AG04450 (cell line): ENCODE measurements at places on chromosomes 5 and 9.

GRCh38 chr9:90502134-90502533 is 140.5 kb downstream of the DIRAS2 start:
- DNase-seq = no peak

DNA sequence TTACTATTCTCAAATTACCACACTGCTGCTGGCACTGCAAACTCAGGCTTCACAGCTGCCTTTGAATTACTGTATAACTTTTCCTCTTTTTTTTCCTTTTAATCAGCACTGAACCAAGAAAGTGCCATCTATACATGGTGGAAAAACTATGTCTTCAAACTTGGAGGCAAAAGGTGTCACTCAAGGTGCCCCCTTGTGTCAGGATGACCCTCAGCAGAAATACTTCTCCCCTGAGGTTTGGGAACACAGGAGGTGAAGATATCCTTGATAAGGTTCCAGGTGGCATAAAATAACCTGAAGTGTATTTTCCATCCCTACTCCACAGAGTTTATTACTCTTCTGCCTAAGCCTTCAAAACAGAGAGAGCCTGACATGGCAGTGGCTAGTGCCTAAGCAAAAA is 14.5 kb downstream of the FRMD3 start:
- DNase-seq = no peak

DNA sequence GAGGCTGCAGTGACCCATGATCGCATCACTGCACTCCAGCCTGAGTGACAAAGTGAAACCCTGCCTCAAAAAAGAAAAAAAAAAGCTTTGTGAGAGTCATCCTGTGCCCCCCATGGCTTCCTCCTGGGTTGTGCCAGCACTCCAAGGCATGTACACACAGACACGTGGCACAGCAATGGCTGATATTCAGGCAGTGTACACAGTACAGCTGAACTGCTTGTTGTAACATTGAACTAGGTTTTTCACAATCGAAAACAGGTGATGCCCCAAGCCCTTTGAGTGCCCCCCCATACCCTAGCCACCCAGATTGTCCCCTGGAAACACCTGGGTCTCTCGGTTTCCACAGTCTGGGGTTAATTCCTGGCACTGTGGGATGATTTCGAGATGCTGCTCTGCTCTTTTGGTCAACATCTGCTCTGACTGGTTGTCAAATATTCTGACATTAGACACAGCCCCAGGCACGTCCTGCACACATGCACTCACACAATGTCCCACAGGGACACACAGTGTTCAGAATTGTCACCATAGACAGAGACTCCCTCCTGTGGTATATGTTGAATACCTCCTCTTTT is 9.2 kb downstream of the SPINK4 start:
- DNase-seq = no peak

GRCh38 chr9:134441227-134442084 is 115.2 kb downstream of the RXRA start:
- no peak for DNase-seq

- DNase-seq = no peak
Observed at GRCh38 chr5:56703952-56704351, 111.4 kb upstream of the MAP3K1 start.

GRCh38 chr9:129321286-129322021 is 143.4 kb upstream of the IER5L start:
- DNase-seq = no peak

DNA sequence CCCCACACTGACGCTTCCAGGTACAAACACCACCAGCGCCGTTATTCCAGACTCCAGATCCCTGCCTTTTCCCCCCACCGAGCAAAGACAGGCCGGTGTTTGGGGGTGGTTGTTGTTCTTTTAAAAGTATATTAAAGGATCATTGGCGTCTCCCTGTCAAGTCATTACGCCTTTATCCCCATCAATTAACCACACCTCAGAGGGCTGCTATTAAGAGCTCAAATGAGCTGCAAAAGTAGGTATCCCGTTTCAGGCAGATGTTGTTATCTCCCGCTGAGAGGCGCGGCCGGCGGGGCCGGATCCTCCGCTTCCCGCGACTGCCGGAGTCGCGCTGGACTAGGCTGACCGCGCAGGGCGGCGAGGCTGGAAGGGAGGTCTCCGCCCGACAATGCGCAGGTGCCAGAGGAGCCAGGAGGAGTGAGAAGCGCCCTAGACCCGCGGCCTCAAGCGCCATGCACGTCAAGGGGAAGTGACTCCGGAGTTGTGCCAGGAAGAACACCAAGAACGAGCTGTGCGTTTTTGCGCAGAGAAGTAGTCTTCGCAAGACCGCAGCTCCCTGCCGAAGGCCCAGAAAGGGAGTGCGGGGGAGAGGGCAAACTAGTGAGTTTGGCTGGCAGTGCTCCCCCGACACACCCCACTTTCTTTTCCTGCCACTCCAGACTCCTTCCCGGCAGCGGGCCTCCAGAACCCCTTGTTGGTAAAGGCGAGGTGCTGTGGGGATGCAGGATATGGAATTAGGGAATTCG is 8.2 kb downstream of the NR2F1-AS1 start:
- no peak for DNase-seq

DNA sequence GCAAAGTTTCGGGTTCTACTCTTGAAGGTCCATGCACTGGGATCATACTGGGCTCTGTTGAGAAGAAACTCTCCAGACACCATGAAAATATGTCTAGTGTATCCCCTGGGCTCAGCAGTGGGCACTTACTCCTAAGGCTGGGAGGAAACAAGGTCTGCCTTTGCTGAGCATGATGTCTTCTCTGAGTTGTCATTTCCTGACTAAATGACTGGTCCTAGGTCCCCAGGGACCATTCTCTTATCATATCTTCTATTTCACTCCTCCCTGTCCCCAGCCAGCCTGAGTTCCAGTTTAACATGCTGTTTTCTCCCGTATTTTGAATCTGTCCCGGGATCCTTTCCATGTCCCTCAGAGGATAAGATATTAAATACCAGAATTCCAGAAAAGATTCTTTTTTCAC is 225.4 kb downstream of the MTRR start:
- DNase-seq = no peak

DNA sequence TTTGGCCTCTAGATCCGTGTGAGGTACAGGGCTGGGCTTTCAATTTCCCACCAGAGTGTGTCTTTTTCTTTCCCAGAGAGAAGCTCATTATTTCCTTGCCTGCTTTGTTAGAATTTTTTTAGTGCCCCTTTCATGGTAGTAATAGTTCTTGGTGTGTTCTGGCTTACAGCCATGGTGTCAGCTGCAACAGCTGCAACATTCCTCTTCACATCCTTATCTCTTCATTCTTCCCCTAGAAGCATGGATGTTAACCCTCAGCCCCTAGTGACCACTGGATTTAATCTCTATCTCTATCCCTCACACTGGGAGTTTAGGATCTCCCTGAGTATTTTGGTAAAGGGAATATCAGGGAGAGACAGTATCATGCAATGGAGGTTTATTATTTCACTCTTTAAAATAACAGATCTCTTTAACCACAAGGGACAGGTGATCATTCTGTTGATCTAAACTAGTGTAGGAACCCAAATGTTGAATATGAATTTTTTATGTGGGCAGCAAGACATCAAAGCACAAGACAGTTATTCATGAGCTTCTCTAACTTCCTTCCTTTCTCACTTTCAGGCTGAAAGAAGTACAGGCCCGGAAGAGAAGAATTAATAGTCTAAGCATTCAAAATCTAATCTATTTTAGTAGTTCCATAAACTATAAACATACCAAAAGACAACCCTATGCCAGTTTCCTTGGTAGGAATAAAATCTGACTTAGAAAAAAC is 160.2 kb downstream of the FAM170A start:
- DNase-seq = no peak

GRCh38 chr5:177457852-177458681 is 11.5 kb downstream of the PRR7 start:
- no peak for DNase-seq

GRCh38 chr9:21801683-21802417 is 586 bp upstream of the MTAP start:
- DNase-seq = peak; percentile 50

GRCh38 chr5:37696190-37697021 is 143.4 kb downstream of the GDNF start:
- no peak for DNase-seq

- DNase-seq = peak; percentile 48
Observed at GRCh38 chr5:160369990-160370712, at the start of gene C1QTNF2. Gene C1QTNF2, minus strand, starts transcription at chr5:160370626. Its CDS starts 15,615 bp downstream, at chr5:160355011.

DNA sequence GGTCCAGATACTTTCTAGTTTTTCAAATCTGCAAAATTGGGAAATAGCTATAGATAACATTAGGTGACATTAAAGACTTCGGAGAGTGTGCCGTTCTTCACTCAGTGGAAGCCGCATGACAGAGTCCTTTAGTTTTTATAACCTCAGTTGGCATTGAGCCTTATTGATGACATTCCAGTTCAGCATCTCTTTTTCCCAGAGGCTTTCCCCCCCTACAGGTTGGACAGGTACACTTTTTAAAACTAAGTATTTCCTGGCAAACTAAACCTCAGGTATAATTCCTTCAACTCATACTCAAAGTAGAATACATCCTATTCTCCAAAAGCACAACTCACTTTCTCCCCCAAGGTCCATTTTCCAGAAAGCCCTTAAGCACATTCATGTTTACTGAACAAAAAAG is 58.7 kb downstream of the SLC46A2 start:
- DNase-seq = no peak

GRCh38 chr5:58988938-58989337 is 406.1 kb downstream of the RAB3C start:
- no peak for DNase-seq

DNA sequence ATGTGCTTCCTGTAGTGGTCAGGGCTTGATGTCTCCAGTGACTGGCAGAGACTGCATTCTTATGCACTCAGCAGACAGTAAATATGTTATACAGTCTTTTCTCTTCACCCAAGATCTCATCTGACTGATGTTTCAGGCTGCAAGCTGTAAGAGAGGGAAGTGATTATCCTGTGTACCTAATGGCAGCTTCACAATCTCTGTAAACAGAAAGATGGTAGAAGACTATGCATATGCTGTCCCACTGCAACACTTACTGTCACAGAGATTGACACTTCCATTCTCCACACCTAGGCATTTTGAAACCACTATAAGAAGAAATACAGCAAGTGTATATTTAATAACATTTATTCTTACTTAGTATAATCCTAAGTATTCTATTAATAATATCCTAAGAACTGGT is 97.6 kb upstream of the ANXA1 start:
- no peak for DNase-seq

DNA sequence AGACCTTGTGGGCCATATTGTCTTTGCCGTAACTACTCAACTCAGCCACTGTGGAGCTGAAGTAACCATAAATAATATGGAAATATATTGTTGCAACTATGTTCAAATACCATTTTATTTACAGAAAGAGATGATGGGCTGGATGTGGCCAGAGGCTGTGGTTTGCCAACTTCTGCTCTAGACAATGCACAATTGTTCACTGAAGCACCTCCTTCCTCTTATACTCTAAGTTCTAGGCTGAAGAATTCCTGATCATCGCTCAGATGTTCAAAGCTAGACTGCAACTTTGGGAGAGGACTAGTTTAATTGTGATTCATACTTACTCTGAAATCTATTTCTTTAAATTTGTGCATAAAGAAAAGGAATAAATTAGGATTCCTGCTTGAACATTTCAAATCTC is 245.0 kb downstream of the TAF11L14 start:
- no peak for DNase-seq

- DNase-seq = no peak
Observed at GRCh38 chr9:113609562-113610318, 146.2 kb downstream of the RGS3 start.

DNA sequence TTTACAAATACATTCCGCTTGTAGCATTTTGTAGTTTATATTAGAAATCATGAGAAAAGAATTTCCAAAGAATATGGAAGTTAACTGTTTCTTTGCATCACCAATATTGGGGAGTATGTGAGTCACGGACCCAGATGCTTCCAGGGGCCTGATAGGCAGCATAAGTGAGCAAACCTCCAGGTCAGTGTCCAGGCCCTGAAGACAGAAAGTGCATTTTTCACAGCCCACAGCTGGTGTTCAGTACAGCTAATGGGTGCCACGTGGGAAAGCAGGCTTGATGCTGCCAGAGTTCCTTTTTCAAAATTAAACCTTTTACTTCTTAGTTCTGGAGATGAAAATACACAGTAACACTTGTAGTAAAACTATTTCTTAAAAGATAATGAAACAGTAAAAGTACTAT is 454.4 kb upstream of the ACTBL2 start:
- peak; percentile 16 for DNase-seq

- no peak for DNase-seq
Observed at GRCh38 chr5:89844548-89844947, 565.0 kb downstream of the CETN3 start.

DNA sequence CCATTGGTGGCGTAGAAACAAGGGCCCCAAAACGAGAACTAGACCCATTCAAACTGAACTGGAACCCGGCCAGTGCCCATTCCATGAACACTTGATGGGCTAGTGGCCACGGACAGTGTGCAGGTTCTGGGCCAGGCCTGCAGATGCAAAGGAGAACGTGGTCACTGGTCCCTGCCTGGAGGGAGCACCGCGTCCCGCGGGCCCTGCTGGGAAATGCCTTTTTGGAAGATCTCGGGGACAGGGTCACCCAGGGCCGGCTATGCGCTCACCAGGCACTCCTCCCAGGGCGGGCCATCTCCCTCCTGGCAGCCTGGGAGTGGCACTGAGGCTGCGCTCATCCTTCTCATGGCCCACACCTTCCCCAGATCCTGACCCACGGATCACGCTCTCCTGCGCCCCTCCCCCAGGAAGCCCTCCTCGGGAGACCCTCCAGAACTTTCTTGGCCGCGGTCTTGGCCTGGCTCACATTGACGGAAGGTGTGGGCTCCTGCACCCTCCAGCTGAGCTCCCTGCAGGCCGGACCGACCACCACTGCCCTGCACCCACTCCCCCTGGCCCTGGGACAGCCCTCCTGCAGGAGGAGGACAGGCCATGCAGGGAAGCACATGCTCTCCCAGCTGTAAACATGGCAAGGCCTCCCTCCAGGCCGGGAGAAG is 2.8 kb upstream of the DIPK1B start:
- no peak for DNase-seq

DNA sequence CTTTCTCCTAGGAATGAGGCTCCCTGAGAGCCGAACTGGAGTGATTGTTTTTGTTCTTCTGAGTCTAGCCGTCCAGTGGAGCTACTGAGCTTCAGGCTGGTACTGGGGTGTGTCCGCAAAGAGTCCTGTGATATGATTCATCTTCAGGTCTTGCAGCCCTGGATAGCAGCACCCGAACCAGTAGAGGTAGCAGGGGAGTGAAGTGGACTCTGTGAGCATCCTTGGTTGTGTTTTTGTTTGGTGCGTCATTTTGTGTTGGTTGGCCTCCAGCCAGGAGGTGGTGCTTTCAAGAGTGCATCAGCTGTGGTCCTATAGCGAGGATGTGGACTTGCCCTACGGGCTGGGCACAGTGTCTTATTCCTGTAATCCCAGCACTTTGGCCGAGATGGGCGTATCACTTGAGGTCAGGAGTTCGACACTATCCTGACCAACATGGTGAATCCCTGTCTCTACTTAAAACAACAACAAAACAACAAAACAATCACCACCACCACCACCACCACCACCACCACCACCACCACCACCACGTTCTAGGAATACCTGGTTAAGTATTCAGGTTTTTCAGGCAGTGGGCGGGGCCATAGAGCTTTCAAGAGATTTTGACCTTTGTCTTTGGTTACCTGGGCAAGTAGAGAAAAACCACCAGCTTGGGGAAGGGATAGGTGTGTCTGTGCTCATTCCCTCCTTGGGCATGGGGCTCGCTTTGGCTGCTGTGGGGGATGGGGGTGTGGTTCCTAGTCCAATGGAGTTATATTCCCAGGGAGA is 154.0 kb downstream of the WDR70 start:
- no peak for DNase-seq

GRCh38 chr9:134215420-134215698 is 51.0 kb upstream of the RNU6ATAC start:
- no peak for DNase-seq
